Activated naive CD4-positive, alpha-beta T cell treated with anti-CD3 and anti-CD28 coated beads for 36 hours (primary cell): ENCODE measurements at places on chromosomes 16 and 17.

DNA sequence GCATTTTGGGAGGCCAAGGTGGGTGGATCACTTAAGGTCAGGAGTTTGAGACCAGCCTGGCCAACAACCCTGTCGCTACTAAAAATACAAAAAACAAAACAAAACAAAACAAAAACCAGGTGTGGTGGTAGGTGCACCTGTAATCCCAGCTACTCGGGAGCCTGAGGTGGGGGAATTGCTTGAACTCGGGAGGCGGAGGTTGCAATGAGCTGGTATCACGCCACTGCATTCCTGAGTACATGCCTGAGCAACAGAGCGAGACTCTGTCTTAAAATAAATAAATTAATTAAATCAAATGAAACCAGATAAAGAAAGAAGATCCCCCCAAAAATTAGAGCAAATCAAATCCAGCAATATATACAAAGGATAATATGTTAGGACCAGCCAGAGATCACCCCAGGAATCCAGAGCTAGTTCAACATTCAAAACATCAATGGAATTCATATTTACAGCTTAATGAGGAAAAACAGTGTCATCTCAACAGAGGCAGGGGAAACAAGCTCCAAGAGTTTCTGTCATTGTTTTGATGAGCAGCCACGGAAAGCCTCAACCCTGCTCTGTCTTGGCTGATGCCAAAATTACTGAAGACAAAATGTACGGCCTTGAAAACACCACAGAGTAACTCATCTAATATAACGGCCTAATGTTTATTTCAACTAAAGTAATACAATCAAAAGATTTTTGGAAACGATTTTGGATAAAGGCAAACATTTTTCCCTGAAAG is 3.7 kb downstream of the PEMT start:
- no peak for DNase-seq

GRCh38 chr17:50630524-50631194 is 4.0 kb upstream of the ABCC3 start:
- DNase-seq: peak; percentile 71

DNA sequence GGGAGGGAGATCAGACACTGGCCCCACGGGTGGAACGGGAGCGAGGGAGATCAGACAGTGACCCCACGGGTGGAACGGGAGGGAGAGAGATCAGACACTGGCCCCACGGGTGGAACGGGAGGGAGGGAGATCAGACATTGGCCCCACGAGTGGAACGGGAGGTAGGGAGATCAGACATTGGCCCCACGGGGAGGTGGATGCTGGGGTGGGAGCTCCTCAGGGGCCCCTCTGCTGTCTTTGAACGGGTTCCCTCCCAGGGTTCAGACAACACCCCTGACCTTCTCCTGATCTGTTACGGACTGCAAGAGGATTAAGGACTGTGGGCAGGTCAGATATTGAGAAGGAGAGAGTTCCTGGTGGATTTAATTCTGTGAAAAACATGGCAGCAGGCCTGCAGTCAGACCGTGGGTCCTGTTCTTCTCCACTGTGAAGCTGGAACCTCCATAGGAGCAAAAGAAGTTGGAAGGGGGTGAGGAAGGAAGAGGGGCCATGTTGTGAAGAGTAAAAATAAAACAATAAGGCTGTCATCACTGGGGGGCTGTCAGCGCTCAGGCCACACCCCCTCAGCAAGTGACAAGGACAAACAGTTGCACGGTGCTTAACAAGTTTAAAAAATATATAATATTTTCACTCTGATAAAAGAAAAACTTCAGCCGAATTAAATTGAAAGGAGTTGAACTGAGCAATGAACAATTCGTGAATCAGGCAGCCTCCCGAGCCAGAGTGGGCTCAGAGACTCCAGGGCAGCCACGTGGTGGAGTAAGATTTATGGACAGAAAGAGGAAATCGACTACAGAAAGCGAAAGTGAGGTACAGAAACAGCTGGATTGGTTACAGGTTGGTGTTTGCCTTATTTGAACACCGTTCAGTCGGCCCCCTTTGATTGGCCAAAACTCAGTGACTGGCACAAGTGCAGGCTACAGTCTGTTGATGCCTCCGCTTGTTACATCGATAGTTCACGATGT is 348.7 kb upstream of the TNRC6C start:
- DNase-seq: peak; percentile 86

- DNase-seq: peak; percentile 14
These were observed 19.2 kb downstream of the FAM234A start for GRCh38 chr16:253833-254232.

DNA sequence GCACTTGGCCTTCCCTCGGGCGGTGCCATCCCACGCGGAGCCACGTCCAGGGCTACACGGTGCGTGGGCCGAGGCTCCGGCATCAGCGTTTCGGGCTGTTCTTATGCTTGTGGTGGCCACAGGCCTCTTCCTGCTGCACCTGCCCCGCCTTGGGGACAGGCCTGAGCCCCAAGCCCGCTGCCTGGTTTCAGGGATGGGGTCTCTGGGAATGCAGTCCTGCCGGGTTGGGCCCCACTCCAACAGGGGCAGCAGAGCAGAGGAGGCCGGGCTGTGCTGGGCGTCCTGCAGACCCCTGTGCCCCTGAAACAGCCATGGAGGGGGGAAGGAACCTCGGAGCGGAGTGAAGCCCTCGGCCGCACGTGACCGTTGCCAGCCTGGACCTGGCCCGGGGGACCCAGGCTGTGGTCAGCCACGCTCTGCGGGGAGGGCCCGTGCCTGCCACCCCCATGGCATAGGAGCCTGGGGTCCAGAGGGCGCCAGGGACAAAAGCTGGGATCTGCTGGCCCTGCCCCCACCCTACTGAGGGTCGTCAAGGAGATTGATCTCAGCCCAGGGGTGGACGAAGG is 453 bp upstream of the WFIKKN1 start:
- no peak for DNase-seq

- DNase-seq: peak; percentile 18
These were observed at the start of gene PYDC1 for GRCh38 chr16:31216422-31217135. Gene PYDC1, minus strand, starts transcription at chr16:31217135. Its CDS starts 107 bp downstream, at chr16:31217028.

DNA sequence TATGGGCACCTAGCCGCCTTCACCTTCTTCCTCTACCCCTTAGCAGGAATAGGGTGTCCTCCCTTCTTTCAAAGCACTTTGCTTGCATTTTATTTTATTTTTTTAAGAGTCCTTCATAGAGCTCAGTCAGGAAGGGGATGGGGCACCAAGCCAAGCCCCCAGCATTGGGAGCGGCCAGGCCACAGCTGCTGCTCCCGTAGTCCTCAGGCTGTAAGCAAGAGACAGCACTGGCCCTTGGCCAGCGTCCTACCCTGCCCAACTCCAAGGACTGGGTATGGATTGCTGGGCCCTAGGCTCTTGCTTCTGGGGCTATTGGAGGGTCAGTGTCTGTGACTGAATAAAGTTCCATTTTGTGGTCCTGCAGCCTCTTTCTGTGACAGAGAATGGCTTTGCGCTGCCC is 4.6 kb downstream of the TMUB2 start:
- DNase-seq: no peak

GRCh38 chr16:85652431-85653221 is 36.1 kb downstream of the GINS2 start:
- DNase-seq: peak; percentile 14

DNA sequence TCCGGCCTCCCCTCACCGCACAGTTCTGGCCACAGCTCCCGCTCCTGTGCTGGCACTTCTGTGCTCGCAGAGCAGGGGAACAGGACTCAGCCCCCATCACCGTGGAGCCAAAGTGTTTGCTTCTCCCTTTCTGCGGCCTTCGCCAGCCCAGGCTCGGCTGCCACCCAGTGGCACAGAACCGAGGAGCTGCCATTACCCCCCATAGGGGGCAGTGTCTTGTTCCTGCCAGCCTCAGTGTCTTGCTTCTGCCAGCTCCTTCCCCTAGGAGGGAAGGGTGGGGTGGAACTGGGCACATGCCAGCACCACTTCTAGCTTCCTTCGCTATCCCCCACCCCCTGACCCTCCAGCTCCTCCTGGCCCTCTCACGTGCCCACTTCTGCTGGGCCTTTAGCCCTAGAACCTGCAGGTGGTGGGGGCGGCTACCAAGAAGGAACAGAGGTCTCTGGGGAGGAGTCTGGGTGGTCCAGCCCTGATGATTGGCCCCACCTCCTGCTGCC is 645 bp upstream of the ELMO3 start:
- DNase-seq: peak; percentile 33

- DNase-seq: no peak
These were observed 8.3 kb downstream of the ACOX1 start for GRCh38 chr17:75970626-75971025.

DNA sequence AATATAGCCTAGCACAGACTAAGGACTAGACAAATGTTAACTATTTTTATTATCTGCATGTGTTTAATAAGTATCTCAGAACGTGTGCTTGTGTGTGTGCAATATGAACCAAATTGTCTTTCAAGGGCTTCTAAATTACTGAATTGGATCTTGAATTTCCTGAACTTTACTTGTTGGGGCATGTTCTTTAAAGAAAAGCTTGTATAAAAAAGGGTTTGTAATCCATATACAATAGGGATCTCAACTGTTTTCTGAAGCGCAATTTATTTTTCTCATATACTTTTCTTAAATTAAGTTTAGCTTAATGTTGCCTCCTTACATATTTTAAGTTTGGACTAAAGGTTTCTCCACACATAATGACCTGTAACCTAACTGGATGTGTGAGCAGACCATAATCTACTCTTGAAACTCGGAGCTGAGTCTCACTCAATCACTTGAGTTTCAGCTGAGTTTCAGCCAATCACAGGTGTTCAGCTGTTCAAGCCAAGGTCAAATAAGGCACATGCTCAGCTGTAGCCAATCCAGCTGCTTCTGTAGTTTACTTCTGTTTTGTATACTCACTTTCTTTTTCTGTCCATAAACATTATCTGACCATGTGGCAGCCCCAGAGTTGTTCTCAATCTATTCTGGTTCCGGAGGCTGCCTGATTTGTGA is 72.3 kb downstream of the CDK5R1 start:
- DNase-seq: no peak

DNA sequence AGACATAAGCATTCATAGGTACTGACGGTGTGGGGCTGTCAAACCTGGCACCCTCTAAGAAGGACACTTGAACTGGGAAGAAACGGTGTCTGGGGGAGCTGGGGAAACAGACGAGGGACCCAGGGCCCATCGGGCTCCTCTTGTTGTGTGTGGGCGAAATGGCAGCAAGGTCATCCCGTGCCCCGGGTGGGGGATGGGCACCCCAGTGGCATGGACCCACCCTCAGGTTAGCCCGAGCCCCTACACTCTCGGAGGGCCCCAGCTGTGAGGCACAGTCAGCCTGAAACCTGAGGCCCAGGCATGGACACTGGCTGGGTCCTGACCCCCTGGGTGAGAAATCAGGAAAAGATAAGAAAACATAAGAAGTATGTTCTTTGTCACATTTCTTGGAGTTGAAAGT is 57.1 kb downstream of the MYO18A start:
- no peak for DNase-seq

- DNase-seq: no peak
These were observed 542 bp downstream of the ZNF764 start for GRCh38 chr16:30557707-30557956.
